ENCODE measurements at places on chromosomes 3 and 15.
A peak's percentile ranks its signal among the peaks of the same experiment; 100 is the strongest.

GRCh38 chr3:198025644-198026043 is 65.6 kb downstream of the LMLN start:
- no peak for DNase-seq

DNA sequence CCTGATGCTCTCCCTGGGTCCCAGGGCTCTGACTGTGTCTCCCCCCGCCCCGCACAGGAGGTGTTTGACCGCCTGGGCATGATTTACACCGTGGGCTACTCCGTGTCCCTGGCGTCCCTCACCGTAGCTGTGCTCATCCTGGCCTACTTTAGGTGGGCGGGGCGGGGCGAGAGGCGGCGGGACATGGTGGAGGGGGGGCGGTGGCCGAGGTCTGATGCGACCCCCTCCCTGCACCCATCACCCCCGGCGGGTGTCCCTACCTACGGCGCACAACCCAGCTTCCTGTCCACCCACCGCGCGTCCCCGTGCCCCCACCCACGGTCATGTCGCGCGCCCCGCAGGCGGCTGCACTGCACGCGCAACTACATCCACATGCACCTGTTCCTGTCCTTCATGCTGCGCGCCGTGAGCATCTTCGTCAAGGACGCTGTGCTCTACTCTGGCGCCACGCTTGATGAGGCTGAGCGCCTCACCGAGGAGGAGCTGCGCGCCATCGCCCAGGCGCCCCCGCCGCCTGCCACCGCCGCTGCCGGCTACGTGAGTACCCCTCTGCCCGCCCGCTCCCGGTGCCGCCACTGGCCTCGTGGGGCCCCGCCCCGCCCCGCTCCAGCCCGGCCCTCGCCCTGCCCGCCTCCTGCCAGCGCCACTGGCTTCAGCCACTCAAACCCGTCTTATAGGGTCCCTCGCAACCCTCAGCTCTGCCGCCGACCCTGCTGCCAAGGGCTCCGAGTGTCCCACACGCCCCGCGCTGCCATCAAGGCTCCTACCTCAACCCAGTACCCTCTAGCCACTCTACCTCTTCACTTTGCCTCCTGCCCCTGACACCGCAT is 21.0 kb downstream of the PTH1R start:
- no peak for DNase-seq

- DNase-seq, result no peak
These were observed 3.0 kb upstream of the APH1B start for GRCh38 chr15:63274427-63274826.

GRCh38 chr3:152724270-152724669 is 110.7 kb upstream of the P2RY1 start:
- no peak for DNase-seq

GRCh38 chr3:104474011-104474410 is 892.7 kb upstream of the ALCAM start:
- no peak for DNase-seq

DNA sequence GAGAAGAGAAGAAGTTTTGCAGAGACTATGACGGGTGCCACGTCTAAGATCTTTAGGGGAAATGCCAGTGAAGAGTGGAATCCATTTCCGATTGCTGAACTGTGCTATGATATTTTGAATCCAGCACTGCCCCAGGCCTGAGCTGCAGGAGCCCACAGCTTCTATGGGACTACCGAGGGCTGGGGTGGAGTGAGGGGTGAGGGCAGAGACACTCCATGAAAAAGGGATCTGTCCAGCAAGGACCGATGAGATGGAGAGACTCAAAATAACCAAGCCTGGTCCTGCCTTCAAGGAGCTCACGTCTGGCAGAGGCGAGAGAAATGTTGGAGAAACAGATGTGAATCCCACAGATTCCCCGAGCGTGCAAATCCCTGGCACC is 79.8 kb upstream of the MEF2A start:
- DNase-seq, result no peak

DNA sequence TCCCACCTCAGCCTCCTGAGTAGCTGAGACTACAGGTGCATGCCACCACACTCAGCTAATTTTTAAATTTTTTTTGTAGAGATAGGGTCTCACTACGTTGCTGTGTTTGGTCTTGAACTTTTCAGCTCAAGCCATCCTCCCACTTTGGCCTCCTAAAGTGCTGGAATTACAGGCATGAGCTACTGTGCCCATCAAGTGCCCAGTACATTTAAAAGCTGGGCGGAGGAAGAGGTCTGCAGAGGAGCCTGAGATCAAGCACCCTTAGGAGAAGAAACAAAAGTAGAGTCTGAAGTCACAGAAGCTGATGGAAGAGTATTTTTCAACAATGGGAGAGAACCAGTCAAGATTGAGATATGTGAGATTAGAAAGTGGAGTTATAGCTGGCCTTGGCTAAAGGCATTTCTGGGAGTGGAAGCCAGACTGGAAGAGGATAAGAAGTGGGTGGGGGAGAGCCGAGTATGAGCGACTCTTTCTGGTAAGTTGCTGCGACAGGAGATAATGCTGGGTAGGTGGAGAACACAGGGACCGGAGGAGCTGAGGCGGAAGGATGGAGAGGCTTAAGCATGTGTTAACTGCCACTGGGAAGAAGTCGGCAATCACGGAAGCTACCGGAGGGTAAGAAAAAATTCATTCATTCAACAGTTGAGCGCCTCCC is 782 bp upstream of the IREB2 start:
- no peak for DNase-seq

- DNase-seq, result no peak
These were observed 404.6 kb upstream of the C2CD4B start for GRCh38 chr15:62569460-62570404.

DNA sequence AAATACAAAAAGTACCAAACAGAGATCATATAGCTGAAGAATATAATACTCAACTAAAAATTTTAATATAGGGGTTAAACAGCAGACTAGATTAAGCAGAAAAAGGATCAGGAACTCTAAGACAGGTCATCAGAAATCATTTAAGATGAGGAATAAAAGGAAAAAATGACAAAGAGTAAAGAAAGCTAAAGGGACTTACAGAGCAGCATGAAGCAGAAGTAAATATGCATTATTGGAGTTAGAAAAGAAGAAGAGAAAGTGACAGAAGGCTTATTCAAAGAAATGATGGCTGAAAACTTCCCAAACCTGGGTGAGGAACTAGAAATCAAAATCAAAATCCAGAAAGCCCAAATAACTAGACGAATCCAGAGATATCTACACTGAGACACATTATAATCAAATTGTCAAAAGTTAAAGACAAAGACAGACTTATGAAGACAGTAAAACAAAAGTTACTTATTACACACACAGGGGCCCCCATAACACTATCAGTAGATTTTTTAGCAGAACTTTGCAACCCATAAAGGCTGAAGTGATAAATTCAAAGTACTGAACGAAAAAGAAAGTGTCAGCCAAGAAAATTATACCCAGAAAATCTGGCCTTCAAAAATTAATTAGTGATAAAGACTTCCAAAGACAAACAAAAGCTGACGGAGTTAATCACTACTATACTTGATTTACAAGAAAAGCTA is 95.6 kb downstream of the SCAPER start:
- no peak for DNase-seq

- DNase-seq, result no peak
These were observed 20.3 kb downstream of the GYG1 start for GRCh38 chr3:149011676-149012075.

DNA sequence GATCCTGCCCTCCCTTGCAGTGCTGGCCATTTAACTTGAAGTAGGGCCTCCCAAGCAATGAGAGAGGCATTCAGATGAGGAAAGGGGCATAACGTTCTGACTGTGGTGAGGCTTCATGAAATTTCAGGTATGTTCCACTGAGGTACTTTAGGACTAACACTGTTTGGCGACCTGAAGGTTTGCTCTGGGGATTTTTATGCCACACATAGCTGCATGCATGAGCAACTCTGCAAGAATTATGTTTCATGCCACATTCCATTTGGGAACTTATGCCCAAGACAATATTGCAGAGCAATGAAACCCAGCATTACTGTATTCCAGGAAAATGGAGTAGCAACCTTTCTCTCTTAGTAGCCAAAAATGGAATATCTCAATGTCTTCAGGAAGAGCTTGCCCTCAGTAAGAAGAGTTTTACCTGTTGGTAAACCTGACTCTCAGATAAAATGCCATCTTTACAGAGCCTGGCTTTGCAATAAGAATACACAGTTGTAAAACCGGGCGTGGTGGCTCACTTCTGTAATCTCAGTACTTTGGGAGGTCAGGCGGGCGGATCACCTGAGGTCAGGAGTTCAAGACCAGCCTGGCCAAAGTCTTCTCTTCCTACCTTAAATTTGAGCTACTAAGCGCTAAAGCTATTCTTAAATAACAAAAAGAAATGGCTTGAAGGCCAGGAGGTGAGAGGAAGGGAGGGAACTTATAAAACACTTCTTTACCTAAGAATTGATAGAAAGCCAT is 16.7 kb upstream of the TBL1XR1 start:
- DNase-seq, result no peak

DNA sequence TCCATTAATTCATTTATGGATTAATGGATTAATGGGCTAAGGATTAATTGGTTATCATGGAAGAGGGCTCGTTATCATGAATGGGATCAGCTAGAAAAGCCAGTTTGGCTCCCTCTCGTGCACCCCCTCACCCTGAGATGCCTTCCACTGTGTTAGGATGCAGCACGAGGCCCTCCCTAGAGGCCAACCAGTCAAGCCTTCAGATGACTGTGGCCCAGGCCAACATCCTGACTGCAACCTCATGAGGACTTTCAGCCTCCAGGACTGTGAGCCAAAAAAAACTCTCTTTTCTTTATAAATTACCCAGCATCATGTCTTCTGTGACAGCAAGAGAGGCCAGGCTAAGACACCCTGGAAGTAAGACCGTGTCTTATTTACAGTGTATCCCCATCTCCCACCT is 9.0 kb downstream of the EFCAB12 start:
- DNase-seq, result no peak

DNA sequence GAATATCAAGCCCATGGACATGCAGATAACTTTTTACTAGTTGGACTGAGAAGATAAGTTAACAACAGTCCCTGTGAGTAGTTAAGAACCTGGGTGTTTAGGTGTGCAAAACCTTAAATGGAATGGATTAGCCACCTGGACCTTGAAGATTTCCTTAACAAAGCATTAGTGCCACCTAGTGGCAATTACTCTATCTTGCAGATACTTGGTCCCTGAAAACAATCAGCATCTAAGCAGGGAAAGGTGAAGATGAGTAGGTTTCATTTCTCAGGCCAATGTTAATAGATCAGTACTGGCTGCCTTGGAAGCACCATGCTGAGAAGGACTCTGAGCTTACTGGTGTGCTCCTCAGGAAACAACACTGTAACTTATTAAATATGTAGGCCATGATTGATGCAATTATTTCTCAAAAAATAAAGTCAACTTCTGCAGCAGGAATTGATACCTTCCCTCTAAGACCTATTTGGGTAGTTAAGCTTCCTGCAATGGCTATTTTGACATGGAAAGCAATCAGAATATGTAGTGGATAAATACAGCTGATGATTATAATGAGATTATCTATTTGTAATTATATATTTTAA is 329.4 kb downstream of the TBC1D5 start:
- peak; percentile 16 for DNase-seq

GRCh38 chr3:100001526-100002270 is 112.6 kb downstream of the FILIP1L start:
- DNase-seq, result no peak

DNA sequence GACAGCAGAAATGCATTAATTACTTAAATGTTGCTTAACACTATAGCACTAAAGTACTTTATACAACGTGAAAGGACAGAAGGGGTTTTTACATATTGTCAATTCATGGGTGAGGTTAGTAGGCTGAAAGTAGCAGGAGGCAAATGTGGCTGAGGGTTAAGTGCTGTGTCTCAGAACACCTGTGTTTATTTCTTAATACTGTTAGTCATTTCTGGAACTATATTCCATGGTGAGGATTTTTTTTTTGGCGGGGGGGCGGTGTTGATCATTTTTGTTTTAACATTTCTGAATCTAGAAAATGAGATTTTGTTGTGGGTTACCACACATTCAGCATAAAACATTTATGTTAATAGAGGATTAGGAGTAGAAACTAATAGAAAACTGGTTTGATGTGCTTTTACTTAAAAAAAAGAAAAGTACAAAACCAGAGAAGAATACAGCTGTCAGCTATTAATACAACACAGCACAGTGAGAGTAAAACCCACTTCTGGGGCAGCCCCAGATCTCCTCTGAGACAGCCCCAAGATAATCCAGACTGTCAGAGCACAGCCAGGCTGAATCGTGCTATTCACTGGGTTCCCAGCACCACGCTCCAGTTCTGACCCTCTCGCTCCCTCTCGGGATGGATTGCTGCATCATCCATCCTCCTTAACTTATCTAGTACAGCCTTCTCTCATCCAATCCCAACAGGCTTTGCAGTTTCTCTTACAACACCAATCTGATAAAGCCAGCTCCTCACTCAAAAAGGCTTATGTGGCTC is 307.7 kb downstream of the TUSC7 start:
- DNase-seq, result no peak

DNA sequence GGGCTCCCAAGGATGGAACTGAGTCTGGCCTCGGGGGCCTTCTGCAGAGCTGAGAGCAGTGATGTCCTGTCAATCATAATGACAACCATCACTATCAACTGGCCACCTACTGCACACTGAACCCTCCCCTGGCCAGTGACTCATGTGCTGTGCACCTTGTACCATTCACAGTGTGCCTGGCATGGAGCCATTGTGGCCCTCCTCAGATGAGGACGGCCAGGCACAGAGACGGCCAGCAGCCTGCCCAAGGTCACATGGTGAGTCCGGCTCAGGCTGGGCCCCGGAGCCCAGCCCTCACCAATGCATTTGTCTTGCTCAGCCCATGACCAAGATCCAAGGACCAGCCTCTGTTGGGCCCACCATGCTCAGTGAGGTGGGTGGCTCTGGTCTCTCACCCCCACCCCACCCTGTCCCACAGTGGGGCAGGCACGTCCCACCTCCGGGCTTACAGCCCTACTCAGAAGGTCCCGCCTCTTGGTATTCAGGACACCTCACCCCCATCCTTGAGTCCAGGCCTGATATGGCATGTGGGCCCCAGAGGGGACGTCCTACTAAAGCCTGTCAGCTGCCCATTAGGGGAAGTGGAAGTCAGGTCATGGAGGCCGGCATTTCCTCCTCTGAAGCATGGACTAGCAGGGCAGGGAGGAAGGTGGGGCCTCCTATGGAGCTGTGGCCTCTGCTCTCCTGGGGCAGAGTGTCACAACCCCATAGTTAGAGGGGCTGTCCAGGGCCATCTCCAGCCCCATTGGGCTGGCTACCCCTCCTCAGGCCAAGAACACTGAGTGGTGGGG is 35.9 kb upstream of the TMEM115 start:
- no peak for DNase-seq

GRCh38 chr3:71172951-71173350 is 410.6 kb downstream of the FOXP1 start:
- DNase-seq, result no peak

- no peak for DNase-seq
These were observed 3.5 kb downstream of the TKT start for GRCh38 chr3:53252096-53252946.

GRCh38 chr3:155815030-155815545 is 9.0 kb upstream of the C3orf33 start:
- DNase-seq, result no peak

- peak; percentile 55 for DNase-seq
These were observed 7.4 kb downstream of the EDEM1 start for GRCh38 chr3:5194801-5195509.

DNA sequence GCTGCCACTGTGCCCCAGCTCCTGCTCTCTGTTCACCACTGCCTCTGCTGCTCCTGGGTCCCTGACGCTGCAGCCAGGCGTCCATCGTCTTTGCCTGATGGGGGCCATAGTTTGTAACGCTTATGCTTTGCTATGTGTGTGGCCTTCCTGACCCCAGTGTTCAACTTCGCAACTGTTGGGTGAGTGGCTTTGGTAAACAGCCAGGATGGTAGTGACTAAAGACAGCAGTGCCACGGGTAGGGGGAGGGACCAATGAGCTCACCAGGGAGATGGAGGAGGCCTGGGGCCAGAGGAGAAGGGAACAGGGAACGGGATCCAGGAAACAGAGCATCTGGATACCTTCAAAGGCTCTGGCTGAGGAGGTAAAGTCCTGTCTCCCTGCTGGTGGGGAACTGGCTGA is 75.9 kb upstream of the ALDH1L1 start:
- no peak for DNase-seq

Data from activated T-cell treated with anti-CD3 and anti-CD28 coated beads, Interleukin-2, amount 50 U/mL, for 72 hours (primary cell).